ENCODE measurements at places on chromosomes 2 and 18. TPM values are rescaled to one million over a fixed set of nuclear protein-coding genes. Genes with fewer than 3 reads are reported as not detected.

The SLC9A4 gene
- not detected for total RNA-seq

The POMC gene
- total RNA-seq, result not detected

The DPYSL5 gene
- not detected for total RNA-seq

The NXPH2 gene
- total RNA-seq, result not detected

The MERTK gene
- total RNA-seq, result 0.23 TPM

The GPR45 gene
- total RNA-seq, result not detected

The LRRTM4 gene
- total RNA-seq, result not detected

The IL18RAP gene
- total RNA-seq, result not detected

The VWA3B gene
- total RNA-seq, result not detected

The RAB6C gene
- not detected for total RNA-seq

The MROH2A gene
- not detected for total RNA-seq

The ANKRD62 gene
- total RNA-seq, result not detected

The ACSL3 gene
- 96.2 TPM for total RNA-seq

The STAT4 gene
- 1.1 TPM for total RNA-seq

The MATN3 gene
- total RNA-seq, result 0.15 TPM

The PSMA8 gene
- 0.23 TPM for total RNA-seq

Data from MG63 (cell line).